GM23338 (cell line): ENCODE measurements at places on chromosomes 4 and X.

DNA sequence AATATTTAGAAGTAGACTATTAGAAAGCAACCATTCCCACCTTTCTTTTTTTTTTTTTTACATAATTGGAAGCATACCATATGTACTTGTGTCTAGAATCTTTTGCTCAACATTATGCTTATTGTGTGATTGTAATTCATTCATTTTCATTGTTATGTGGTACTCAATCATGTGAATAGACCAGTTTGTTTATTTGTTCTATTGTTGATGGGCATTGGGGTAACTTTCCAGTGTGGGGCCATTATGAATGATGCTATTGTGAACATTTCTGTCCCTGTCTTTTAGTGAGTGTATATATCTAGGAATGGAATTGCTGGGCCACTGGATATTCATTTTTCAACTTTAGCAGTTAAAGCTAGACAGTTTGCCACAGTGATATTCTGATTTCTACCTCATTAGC lies 62.5 kb upstream of the MCUB start:
- H3K4me1 ChIP-seq: no peaks in the 10 kb centered on the region
- DNase-seq: no peak
- no peak overlapping the region; the same call in 1 of the 2 replicates for H3K27ac ChIP-seq
- H3K4me3 ChIP-seq: no peak overlapping the region

DNA sequence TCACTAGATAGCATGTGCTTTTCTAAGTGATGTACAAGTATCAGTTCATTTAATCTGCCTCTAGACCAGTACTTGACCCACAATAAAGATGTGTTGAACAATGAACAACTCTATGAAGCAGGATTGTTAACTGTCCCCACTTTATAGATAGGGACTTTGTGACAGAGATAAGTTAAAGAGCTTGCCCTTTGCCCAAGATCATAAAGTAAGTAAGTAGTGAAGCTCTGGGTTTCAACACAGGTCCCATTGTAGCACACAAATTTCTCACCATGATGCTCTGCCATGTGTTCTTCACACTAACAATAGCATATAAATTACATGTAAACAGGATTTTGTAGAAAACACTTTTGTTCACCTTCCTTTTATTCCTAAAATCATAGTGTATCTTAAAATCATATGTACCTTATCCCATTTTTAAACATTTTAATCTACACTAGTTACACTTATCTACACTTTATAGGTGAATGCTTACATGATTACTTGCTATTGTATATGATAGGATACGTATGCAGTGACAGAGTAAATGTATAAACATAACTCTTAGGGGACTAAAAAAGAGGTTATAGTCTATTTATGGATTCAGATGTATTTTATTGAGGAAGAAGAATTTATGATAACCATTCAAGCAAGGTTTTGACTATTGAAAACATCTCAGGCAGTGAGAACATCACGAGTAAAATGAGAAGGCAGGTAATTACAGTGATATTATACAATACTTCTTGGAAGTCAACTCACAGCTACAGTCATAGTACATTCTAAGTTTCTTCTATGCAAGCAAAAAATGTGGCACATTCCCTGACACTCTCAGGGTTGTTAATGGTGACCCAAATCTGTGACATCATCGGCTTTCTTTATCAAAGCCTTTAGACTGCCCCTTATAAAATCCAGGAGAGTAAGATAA lies 2275.1 kb downstream of the PCDH7 start:
- no peaks in the 10 kb centered on the region for H3K27me3 ChIP-seq
- H3K36me3 ChIP-seq: no peaks in the 10 kb centered on the region
- H3K27ac ChIP-seq: no peak overlapping the region
- H3K4me1 ChIP-seq: no peaks in the 10 kb centered on the region

DNA sequence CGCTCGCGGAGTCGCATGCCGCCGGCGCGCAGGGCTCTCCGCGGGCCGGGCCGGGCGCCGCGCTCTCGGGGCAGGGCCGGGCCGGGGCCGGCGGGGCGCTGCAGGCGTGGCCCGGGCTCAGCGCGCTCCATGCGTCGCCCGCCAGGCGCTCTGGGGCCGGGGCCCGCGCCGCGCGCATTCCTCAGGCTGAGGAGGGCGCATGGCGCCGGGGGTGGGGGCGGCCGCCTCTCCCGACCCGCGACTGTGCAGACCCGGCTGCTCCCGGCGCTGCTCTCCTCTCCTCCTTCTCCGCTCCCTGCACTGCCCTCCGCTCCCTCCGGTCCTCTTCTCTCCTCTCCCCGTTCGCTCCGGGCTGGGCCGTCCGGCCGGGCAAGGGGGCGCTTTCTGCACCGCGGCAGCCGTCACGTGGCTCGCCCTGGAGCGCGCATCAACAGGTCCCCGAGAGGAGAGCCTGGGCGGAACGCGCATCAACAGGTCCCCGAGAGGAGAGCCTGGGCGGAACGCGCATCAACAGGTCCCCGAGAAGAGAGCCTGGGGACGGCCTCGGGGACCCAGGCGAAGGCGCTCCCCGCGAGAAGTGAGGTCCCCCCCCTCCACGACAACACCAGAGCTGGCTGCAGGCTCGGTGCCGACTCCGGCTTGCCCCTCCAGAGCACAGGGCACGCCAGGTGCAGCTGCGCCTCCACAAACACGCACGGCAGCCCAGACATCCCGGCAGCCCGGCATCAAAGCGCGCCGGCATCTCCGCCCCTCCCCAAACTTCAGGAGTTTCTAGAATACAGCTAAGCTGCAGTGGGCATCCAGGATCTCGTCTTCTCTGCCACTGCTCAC lies 12.9 kb downstream of the PPP2R3B start:
- H3K4me3 ChIP-seq: peak overlapping the region; percentile 83
- DNase-seq: peak; percentile 83
- H3K36me3 ChIP-seq: no peaks in the 10 kb centered on the region
- H3K27ac ChIP-seq: no peak overlapping the region
- peaks cover 23% of the 10 kb centered on the region for H3K4me1 ChIP-seq
- peaks cover 22% of the 10 kb centered on the region for H3K27me3 ChIP-seq

- no peak overlapping the region for H3K4me3 ChIP-seq
- H3K36me3 ChIP-seq: no peaks in the 10 kb centered on the region
- H3K4me1 ChIP-seq: no peaks in the 10 kb centered on the region
- no peak overlapping the region for H3K27ac ChIP-seq
- peak; percentile 27 for DNase-seq
- no peaks in the 10 kb centered on the region for H3K27me3 ChIP-seq
Observed at GRCh38 chrX:4277122-4277521, 563.7 kb upstream of the PRKX start.

DNA sequence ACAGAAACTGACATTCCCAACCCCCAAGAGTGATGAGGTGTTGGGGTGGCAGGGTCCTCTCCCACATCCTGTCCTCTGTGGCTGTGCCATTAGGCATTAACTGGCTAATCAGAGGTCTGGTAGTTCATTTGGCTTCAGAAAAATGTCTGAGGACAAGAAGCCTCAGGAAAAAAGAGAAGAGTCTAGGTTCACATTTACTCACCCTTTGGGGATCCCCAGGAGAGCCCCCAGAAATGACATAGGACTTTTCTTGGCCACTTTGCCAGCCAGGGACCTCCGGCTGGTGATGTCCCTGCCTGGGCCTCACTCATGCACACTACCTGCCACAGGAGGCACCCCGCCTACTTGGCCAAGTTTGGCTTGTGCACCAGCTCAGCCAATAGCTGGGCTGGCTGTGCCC lies 173.0 kb downstream of the RBM46 start:
- H3K27me3 ChIP-seq: no peaks in the 10 kb centered on the region
- no peak for DNase-seq
- H3K4me1 ChIP-seq: no peaks in the 10 kb centered on the region
- H3K4me3 ChIP-seq: no peak overlapping the region
- H3K36me3 ChIP-seq: no peaks in the 10 kb centered on the region
